Umbilical cord (tissue), 2 donors: ENCODE measurements at places on chromosomes 13 and 19. TPM values are rescaled to one million over a fixed set of nuclear protein-coding genes. Genes with fewer than 3 reads are reported as not detected.

DUS3L gene
- 164 TPM for total RNA-seq

- no peak for DNase-seq
Observed at GRCh38 chr13:107238262-107238981, 670.5 kb upstream of the ARGLU1 start.

CD209 gene
- total RNA-seq: 17.8 TPM

NPAS1 gene
- total RNA-seq: not detected

DNA sequence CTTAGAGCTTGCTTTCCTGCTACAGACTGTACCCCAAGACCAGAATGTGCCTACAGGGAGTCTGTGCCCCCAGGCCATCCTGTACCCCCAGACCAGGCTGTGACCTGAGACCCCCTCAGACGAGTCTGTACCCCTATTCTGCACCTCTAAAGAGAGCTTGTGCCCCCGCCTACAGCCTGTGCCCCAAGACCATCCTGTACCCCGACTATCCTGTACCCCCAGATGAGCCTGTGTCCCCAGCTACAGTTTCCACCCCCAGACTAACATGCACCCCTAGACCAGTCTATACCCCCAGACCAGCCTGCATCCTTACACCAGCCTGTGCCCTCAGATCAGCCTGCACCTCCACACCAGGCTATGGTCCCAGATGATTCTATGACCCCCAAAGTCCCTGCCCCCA lies 2.0 kb downstream of the CACNG6 start:
- no peak for DNase-seq

SLC6A16 gene
- total RNA-seq: 3.6 TPM
